Heart left ventricle (tissue), 16 donors: ENCODE measurements at places on chromosomes 5 and 9. TPM values are rescaled to one million over a fixed set of nuclear protein-coding genes. Genes with fewer than 3 reads are reported as not detected.

- no peak for DNase-seq
These were observed 16.9 kb downstream of the STK10 start for GRCh38 chr5:172171118-172171517.

DNA sequence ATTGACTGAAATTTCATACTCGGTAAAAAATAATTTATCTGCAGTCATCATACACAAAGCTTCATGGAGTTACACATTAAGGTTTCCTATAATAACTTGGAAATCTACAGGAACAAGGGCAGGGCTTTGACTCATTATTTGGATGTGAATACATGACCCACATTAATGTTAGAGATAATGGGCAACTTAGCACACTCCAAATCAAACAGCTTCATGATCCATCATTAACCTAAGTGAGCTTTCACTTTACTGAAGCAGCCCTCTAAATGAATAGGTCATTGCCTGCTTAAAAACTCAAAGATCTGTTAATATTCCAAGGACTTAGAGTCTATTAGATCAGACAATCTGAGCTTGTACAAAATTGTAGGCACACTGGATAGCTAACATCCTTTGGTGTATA is 9.0 kb downstream of the CDH12 start:
- DNase-seq = no peak

- no peak for DNase-seq
These were observed 143.0 kb downstream of the ADAMTS6 start for GRCh38 chr5:65338606-65339151.

DNA sequence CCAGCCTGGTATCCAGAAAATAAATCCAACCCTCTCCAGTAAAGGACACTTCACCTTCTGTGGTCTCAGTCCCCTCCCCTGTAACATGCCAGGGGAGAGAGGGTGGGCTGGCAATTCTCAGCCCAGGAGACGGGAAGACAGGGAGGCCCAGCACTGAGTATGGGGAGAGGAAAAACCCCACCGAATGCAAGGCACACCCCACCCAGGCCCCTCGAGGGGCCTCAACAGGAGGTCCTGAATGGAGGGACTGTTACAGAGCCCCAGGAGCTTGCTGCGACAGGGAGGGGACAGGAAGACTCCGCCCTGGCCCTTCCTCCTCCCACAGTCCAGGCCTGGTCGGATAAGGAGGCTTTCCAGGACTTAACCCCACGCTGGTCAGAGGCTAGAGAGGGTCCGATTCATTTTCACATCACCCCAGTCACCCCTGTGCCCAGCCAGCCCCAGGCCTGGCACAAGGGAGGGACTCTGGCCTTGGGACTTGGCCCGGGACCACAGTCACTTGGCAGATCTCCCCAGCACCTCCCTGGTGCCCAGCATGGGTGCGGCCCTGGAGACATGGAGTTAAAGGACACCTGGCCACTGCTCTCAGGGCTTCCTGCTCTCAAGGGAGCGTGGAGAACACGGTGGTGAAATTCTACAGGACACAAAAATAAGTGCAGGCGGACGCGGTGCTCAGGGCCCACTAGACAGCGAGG is 44.9 kb upstream of the STXBP1 start:
- DNase-seq = peak; percentile 77

DNA sequence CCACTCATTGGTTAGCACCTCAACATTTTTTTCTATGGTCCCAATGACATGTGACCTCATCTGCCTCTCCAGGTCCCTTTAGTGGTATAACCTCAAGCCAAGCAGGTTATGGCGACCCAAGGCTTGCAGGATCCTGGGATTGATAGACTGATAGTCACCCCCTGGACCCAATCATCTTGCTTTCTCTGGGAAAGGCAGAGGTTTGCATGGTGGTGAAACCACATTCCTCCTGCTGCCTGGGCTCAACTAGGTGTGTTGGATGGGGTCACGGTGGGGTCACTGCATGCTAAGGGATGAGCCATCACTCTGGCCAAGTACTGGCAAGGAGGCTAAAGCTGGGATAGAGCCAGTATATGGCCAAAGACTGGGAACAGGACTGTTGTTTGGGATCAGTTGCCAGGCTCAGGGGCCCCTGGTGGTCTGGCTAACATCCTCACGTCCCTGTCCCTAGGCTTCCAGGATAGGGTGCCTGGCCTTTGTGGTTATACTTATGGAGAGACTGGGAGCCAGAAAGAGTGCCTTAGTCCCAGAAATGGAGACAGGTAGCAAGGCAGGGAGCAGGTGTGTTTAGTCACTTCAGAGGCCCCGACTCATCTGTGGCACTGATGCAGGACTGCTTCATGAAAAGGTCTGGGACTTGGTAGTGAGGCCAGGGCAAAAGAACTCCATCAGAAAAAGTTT is 4.6 kb upstream of the SMIM32 start:
- DNase-seq = no peak

Gene STPG3
- not detected for polyA plus RNA-seq

DNA sequence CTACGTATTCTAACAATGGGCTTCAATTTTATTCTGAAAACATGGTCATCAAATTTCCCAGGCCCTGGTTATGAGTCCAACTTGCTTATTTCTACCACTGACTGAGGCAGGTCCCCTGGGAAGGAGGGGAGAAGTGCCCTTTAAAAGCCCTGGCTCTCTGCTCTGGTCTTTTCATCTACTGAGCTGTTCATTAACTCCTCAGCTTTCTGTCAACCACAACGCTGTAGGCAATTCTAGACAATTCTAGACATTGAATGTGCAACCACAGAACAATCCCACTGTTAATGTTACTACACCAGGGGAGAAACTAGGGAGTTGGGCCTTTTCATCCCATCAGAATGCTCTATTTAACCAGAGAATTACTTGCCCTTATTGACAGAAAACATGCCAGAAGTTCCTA is 10.0 kb downstream of the MOCS2 start:
- no peak for DNase-seq

Gene MARCHF3
- 113 TPM for polyA plus RNA-seq

Gene LCN15
- polyA plus RNA-seq = 0.65 TPM

Gene PLAC8L1
- not detected for polyA plus RNA-seq

DNA sequence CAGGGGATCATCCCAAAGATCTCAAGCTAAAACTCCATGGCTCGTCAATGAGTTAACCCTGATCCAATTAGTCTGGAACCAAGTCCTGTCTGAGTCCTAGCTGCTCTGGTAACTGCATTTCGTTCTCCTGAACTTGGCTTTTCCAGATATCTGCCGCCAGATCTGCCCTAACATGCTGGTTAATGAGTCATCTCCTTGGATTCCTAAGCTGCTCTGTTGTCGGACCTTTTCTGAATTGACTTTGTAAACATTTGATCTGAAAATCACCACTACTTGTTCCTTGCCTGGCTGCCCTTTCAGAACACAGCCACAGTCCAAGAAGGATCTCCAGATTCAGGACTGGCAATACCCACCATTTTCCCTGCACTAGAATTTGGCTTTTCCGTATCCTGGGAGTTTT is 473.0 kb downstream of the ZSWIM6 start:
- DNase-seq = no peak
